ENCODE measurements at places on chromosomes 7 and 10.
A peak's percentile ranks its signal among the peaks of the same experiment; 100 is the strongest.

DNA sequence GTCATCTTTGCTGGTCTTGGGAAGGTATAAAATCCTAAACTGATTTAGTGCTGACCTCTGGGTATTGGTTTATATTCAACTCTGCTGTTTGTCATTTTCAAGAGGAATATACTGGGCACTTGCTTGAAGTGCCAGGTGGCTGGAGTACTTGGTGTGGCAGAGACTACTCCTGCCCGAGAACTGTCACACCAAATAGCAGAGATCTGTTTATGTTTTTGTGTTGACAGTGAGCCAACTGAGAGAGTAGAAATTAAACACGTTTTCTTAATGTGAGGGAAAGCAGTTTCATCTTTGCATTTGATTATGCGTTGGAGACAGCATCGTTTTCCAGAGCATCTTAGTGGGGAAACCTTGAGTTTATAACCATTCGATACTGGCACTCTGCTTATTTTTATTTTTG is 174.4 kb downstream of the CDCA7L start:
- no peaks in the 10 kb centered on the region for H3K36me3 ChIP-seq
- no peak overlapping the region for H3K4me3 ChIP-seq
- no peak overlapping the region for H3K27ac ChIP-seq
- no peaks in the 10 kb centered on the region for H3K4me1 ChIP-seq

GRCh38 chr10:44335330-44336021 is 49.4 kb downstream of the CXCL12 start:
- H3K27ac ChIP-seq: no peak overlapping the region
- H3K4me3 ChIP-seq: no peak overlapping the region
- no peaks in the 10 kb centered on the region for H3K36me3 ChIP-seq
- no peak for DNase-seq
- H3K27me3 ChIP-seq: no peaks in the 10 kb centered on the region

DNA sequence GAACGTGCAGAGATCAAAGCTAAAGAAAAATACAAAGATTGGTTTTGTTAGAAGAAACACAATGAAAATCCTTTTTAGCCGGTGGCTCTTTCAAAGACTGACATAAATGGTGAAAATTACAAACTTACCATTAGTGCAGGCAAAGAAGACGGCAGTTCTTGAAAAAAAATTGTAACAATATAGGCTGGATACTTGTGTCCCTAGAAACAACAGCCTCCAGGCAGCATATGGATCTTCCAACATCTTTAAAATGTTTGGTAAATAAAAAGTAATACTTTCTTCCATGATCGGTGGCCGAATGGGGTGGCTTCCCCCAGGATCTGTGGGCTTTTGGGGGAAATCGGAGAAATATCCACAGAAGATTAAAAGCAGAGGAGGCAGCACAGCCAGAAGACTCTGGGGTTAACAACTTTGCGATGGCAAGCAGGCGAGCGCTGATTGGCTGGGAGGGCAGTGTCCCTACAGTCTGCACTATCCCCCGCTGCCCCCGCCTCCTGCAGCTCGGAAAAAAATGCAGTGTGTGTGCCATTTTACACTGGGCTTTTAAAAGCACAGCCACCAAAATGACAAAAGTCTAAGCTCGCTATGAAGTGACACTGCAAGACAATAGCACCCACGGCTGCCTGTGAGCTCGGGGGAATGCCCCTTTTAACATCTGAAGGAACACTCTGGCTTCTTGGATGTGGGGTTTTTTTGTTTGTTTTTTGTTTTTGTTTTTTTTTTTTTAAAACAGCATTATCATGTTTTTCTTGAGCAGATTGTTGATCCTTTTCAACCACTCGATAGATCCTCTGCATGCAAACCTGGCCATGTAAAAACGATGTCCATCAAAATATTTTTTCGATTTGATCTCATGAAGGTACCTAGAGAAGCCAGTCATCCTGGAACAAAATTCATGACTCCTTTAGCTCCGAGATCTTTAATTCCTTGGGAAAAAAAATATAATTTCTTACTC is 31.7 kb upstream of the EPC1 start:
- H3K4me3 ChIP-seq: peak overlapping the region; percentile 59
- H3K4me1 ChIP-seq: no peaks in the 10 kb centered on the region
- DNase-seq: peak; percentile 95
- H3K27me3 ChIP-seq: no peaks in the 10 kb centered on the region
- H3K36me3 ChIP-seq: no peaks in the 10 kb centered on the region

DNA sequence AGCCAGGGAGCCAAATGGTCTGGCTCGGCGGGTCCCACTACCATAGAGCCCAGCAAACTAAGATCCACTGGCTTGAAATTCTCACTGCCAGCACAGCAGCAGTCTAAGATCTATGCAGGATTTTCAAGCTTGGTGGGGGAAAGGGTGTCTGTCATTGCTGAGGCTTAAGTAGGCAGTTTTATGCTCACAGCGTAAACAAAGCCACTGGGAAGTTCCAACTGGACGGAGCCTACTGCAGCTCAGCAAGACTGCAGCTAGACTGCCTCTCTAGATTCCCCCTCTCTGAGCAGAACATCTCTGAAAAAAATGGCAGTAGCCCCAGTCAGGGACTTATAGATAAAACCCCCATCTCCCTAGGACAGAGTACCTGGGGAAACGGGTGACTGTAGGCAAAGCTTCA is 277.6 kb upstream of the PHF14 start:
- no peaks in the 10 kb centered on the region for H3K4me1 ChIP-seq
- H3K4me3 ChIP-seq: no peak overlapping the region
- H3K27ac ChIP-seq: no peak overlapping the region

DNA sequence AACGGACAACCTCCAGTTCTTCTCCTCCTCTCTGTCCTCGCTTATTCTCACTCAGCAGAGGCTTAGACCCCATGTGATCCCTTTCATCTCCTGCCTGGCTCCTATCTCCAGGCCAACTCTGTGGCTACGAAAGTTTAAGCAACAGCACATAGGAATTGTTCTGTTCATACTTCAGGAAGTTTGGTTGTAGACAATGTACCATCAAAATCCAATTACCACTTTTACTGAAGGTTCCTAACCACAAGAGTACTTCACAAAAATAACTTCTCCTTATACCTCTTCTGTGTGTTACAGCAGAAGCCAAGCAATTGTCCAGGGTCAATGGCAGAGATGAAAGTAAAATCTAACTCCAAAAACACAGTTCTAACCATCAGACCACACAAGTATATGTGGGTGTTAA is 80.0 kb downstream of the SLC25A13 start:
- no peak overlapping the region for H3K27ac ChIP-seq
- no peaks in the 10 kb centered on the region for H3K4me1 ChIP-seq
- DNase-seq: no peak
- no peaks in the 10 kb centered on the region for H3K36me3 ChIP-seq
- no peaks in the 10 kb centered on the region for H3K27me3 ChIP-seq

GRCh38 chr10:101354328-101355071 is 535 bp downstream of the BTRC start:
- H3K27me3 ChIP-seq: no peaks in the 10 kb centered on the region
- peak overlapping the region; percentile 72 for H3K4me3 ChIP-seq
- H3K27ac ChIP-seq: peak overlapping the region; percentile 87
- no peaks in the 10 kb centered on the region for H3K36me3 ChIP-seq

- H3K27me3 ChIP-seq: no peaks in the 10 kb centered on the region
- peaks cover 3% of the 10 kb centered on the region for H3K4me1 ChIP-seq
- H3K27ac ChIP-seq: no peak overlapping the region
- H3K4me3 ChIP-seq: no peak overlapping the region
- H3K36me3 ChIP-seq: peaks cover 5% of the 10 kb centered on the region
These were observed 6.9 kb upstream of the MRPS24 start for GRCh38 chr7:43876241-43876640.

DNA sequence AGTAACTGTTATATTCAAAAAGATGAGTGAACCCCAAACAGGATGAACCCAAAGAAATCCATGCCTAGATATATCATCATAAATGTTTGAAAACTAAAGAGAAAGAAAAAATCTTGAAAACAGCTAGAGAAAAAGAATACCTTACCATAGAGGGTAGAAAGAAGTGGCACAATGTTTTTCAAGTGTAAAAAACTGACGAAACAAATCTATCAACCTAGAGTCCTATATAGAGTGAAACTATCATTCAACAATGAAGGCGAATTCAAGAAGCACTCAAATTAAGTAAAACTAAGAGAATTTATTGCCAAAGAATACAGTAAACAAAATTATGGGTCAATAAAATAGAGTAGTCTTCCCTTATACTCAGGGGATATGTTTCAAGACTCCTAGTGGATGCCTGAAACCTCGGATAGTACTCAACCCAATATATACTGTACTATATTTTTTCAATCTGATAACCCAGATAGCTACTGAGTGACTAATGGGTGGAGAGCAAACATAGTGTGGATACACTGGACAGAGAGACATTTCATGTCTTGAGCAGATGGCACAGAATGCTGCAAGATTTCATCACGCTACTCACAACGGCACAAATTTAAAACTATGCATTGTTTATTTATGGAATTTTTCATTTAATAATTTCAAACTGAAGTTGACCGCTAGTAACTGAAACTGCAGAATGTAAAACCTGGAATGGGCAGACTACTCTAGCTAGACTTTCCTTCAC is 52.6 kb upstream of the TMEM106B start:
- no peaks in the 10 kb centered on the region for H3K36me3 ChIP-seq
- no peak overlapping the region for H3K4me3 ChIP-seq

DNA sequence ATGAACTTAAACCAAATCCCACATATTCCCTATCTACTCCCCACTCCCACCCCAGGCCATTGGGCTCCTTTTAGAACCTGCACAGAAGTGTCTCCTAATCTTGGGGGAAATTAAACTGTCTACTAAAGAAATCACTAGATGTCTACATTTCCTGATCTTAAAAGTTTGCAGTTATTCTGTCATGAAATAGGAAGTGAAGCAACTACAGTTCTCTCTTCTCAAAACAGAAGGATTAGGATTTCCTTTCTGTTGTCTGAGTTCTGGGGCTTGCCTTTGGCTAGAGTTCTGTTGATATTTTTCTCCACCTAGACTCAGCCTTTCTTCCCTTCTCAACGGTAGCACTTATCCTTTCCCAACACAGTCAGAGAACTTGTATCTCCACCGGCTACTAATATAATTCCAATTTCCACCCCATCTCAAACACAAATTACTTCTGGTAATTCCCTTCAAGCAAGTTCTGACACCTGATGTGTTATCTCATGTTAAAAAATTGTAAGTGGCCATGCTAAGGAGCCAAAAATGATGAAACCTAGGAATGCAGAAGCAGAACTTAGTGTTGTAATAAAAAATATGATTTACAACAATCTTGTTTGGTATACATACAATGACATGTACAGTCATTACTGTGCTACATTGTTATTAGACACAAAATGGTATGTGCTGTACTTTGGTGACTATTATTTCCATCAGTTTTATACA is 12.1 kb downstream of the OR9A4 start:
- no peak overlapping the region for H3K4me3 ChIP-seq
- no peak overlapping the region for H3K27ac ChIP-seq
- H3K27me3 ChIP-seq: no peaks in the 10 kb centered on the region
- H3K4me1 ChIP-seq: no peaks in the 10 kb centered on the region
- no peaks in the 10 kb centered on the region for H3K36me3 ChIP-seq

DNA sequence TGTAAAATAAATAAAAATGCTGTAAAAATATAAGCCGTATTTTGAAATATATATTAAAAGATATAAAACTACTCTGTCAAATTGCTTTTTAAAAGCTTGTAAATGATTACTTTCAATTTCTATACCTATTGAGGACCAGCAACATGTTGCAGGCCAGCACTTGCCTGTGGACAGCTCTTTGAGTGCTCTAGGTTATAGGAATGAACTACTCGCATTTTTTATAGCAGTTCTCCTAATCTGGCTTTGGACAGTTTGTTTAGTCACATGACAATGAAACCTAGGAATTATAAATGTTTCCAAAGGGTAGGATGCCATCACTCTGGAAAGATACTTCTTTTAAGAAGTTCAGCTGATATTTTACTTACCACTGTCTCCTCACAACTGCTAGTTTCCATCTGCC is 117.7 kb upstream of the PTPRZ1 start:
- DNase-seq: no peak
- H3K4me1 ChIP-seq: no peaks in the 10 kb centered on the region
- no peaks in the 10 kb centered on the region for H3K36me3 ChIP-seq
- H3K27ac ChIP-seq: no peak overlapping the region
- no peak overlapping the region for H3K4me3 ChIP-seq

- no peaks in the 10 kb centered on the region for H3K4me1 ChIP-seq
- no peak overlapping the region for H3K27ac ChIP-seq
- no peaks in the 10 kb centered on the region for H3K36me3 ChIP-seq
- no peak overlapping the region for H3K4me3 ChIP-seq
- DNase-seq: no peak
These were observed 202.9 kb upstream of the PLXNA4 start for GRCh38 chr7:132779164-132779563.

- no peaks in the 10 kb centered on the region for H3K27me3 ChIP-seq
- H3K27ac ChIP-seq: no peak overlapping the region
- no peak overlapping the region for H3K4me3 ChIP-seq
- no peaks in the 10 kb centered on the region for H3K36me3 ChIP-seq
- no peaks in the 10 kb centered on the region for H3K4me1 ChIP-seq
- no peak for DNase-seq
These were observed 122.2 kb upstream of the PRSS58 start for GRCh38 chr7:142380069-142380468.

DNA sequence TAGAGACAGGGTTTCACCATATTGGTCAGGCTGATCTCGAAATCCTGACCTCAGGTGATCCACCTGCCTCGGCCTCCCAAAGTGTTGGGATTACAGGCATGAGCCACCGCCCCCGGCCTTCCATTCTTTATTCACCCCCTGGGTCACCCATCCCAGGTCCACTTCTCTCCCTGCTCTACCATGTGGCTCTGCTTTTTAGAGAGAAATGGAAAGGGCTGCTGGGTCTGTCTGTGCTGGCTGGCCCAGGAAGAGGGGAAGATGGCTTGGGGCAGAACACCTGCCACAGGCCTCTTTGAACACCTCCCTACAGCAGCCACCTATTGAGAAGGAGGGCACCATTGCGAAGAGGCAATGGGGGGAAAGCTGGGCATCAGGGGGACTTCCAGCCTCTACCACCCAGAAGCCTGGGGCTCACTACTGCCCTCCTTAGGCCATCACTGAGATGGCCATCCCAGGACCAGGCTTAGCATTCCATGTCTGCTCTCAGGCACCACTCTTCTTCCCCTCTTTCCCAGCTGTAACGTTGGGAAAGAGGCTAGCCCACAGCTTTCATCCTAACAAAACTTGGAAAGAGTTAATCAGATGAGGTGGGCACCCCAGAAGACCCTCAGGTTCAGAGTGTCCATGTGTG is 256.3 kb downstream of the GRID1 start:
- no peak overlapping the region for H3K4me3 ChIP-seq
- no peak for DNase-seq
- no peaks in the 10 kb centered on the region for H3K27me3 ChIP-seq
- no peak overlapping the region for H3K27ac ChIP-seq
